Endodermal cell (in vitro differentiated cells): ENCODE measurements at places on chromosomes 4 and X.

GRCh38 chr4:151093203-151093602 is 6.2 kb upstream of the RPS3A start:
- DNase-seq = no peak

DNA sequence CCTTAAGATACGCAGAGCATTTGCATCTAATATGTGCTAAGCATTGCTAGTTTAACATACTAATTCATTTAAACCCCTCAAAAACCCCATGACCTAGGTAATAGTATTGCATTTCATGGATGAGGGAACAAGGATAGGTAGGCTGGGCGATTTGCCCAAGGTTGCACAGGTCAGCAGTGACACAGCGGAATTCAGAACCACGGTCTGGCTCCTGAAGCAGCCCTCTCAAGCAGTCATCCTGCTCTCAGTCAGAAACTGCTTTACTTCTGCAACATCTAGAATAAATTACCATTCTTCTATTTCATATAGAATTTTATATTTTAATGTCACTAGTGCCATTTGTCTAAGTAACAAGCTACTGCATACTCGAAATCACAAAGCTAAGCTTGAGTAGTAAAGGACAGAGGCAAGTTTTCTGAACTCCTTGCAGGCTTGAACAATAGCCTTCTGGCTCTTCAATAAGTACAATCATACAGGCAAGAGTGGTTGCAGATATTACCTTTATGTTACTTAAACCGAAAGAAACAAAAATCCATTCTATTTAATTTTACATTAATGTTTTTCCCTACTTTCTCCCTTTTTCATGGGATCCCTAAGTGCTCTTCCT is 555 bp upstream of the SPP1 start:
- peak; percentile 71 for DNase-seq

DNA sequence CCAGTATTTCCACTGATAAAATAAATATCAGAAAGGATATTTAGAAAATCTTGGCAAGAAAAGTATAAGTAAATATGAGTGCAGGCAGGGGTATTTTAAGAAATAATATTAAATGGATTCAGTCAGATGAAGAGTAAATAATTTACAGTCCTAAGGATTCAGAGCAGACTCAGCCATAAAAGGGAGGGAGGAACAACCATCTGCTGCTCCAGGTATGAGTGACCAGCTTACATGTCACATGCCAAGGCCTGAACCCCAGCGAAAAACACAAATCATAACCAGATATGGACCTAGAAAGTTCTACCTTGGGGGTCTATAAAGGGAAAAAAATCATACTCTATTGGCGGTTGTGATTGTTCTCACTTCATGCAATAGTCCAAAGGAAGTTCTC is 166.8 kb downstream of the COL4A6 start:
- no peak for DNase-seq

GRCh38 chrX:155577682-155578081 is 35.1 kb downstream of the TMLHE start:
- DNase-seq = peak; percentile 55

DNA sequence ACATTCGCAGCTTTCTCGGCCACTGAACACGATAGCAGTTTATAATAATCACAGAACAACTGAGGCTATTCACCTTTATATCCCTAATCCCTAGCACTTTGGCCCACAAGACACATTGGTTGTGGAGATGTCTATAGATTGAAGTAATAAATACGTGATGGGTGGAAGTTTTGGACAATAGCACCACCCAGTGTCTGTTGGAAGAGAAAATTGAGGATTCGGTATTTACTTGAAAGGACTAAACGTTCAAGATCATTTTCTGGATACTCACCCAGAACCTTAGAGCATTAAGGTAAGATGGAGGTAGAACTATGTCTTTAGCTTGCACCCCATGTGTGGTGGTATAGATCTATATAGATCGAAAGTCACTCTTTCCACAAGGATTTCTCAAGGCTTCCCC is 787 bp upstream of the TMSB15A start:
- no peak for DNase-seq

DNA sequence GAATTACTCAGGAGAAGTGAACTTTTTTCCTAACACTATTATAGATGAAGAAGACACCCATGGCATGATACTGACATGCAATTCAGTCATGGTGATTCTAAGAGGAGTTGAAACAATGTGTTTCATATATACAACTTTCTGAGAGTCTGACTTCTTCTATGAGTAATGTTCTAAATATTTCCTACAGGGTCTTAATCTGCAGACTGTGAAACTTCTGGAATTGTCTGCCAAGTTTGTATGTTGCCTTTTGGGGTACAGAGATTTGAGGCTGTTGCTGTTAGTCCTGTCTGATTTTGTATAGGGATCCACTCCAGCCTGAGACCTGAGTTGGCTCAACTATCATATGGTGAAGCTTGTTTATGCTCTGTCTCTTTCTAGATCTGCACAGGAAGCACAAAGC is 160.6 kb upstream of the GATB start:
- DNase-seq = no peak

GRCh38 chr4:20859097-20859781 is 159.0 kb downstream of the PACRGL start:
- no peak for DNase-seq

DNA sequence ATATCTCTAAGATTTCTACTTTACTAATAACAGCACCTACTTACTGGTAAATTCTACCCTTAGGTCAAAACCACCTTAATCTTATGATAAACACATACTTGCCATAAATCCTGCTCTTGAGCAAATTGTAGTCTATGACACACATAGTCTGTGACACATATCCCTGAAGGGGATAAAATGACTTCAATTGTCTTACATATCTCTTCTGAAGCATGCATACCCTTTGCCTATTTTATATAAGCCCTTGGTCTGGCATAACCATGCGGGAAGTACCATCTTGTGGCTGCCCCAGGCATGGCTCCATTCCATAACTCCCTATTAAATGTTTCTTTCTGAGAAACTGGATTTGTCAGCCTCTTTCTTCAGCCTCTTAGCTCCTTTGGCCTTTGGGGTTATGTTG is 248.9 kb downstream of the SLC7A11 start:
- no peak for DNase-seq
